ENCODE measurements at places on chromosomes 7 and 10. TPM values are rescaled to one million over a fixed set of nuclear protein-coding genes. Genes with fewer than 3 reads are reported as not detected.

GHRHR gene
- total RNA-seq = not detected

EGR2 gene
- 2.3 TPM for total RNA-seq

SLC26A5 gene
- 0.71 TPM for total RNA-seq

CUL1 gene
- total RNA-seq = 69.1 TPM

MUC12 gene
- total RNA-seq = not detected

ACSL5 gene
- total RNA-seq = 3.6 TPM

ADCYAP1R1 gene
- total RNA-seq = 8.5 TPM

PNLIPRP1 gene
- total RNA-seq = not detected

ZNF467 gene
- total RNA-seq = 4.6 TPM

GIMAP8 gene
- total RNA-seq = 7.5 TPM

PRPS1L1 gene
- not detected for total RNA-seq

LDB1 gene
- total RNA-seq = 78.5 TPM

LBX1 gene
- total RNA-seq = not detected

ASZ1 gene
- not detected for total RNA-seq

STEAP1B gene
- 1.6 TPM for total RNA-seq

TAS2R60 gene
- total RNA-seq = not detected

CD36 gene
- total RNA-seq = 89.8 TPM

ZNF138 gene
- total RNA-seq = 53.9 TPM

CCL24 gene
- total RNA-seq = not detected

INA gene
- total RNA-seq = 102 TPM

SH2D4B gene
- total RNA-seq = not detected

MMP21 gene
- total RNA-seq = 1.2 TPM

LARP4B gene
- 54.6 TPM for total RNA-seq

ELFN1 gene
- 21.5 TPM for total RNA-seq

TET1 gene
- 55.9 TPM for total RNA-seq

DRGX gene
- 1.3 TPM for total RNA-seq

ANKRD2 gene
- total RNA-seq = 0.55 TPM

HIP1 gene
- 42.2 TPM for total RNA-seq
